ENCODE measurements at places on chromosomes 7 and 10.

- no peak for DNase-seq
Measured at GRCh38 chr7:141541375-141541774, 9.8 kb upstream of the AGK start.

- DNase-seq, result no peak
Measured at GRCh38 chr7:115747174-115747573, 283.4 kb downstream of the TFEC start.

DNA sequence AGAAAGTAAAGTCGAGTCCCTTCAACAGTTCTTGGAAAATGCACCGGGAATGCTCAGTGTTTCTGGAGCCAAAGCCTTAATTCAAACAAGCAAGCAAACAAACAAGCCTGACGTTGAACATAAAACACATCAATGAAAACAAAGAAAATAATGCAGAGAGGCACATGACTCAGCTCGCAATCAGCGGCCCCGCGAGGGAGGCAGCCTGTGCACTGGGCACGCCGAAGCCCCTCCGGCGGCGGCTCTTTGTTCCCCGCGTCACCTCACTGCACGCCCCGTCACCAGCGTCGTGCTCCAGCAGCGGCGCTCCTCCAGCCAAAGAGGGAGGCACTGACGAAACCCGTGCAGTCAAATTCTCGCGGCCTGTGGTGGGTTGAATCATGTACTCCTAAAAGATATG, 151.5 kb downstream of the DNAJB6 start:
- DNase-seq, result no peak

- DNase-seq, result no peak
Measured at GRCh38 chr7:22697876-22698606, 29.0 kb upstream of the IL6 start.

DNA sequence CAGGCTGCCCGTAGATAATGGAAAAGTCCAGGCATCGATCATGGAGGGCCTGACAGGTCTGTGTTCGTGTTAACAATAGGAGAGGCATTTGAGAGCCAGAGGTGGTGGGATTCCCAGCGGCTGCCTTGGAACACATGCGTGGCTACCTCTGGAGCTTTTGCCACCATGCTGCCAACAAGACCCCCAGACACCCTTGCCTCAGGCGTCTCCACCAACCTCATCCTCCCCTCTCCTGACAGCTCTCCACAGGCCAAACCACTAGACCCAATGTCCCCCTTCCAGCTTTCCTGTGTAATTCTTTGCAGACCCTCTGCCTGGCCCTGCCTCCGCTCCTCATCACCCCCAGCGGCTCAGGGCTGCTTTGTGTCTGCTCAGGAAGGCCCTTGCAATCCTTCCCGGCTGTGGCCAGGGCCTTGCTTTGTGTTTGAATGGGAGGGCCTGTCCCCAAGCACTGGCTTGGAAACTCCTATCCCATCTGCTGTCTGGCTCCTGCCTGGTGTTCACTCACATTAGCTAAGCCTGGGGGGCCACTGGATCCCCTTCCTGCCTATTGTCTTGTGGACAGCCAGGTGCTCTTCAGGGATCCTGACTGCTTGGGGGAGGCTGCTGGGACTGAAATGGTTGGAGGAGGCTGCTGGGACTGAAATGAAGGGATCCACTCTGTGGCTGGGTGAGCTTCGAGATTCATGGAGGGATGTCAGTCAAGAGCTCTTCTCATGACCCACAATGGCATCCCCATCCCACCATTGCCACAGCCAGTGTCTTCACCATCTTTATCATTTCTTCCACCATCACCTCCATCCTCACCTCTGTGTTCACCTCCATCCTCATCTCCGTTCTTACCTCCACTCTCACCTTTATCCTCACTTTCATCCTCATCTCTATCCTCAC, 60.8 kb upstream of the ELN start:
- DNase-seq, result no peak

DNA sequence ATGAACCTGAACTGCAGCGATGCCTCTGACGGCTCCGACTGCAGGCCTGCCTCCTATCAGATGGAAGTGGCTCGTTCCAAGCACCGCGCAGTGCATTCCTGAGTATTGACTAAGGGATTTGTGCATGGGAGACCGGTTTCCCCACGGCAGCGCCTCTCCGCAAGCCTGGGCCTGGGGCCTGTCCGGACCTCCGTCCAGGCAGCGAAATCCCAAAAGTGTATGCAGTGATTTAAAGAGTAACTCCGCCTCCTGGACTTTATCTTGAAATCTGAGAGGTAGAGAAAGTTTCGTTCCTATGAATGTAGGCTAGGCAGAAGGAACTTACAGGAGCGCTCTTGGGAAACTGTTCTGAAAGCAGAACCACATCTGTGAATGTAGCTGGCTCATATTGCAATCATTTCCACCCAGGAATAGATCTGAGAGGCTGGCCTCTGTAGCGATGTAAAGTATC, 106.2 kb upstream of the CELF2 start:
- no peak for DNase-seq

DNA sequence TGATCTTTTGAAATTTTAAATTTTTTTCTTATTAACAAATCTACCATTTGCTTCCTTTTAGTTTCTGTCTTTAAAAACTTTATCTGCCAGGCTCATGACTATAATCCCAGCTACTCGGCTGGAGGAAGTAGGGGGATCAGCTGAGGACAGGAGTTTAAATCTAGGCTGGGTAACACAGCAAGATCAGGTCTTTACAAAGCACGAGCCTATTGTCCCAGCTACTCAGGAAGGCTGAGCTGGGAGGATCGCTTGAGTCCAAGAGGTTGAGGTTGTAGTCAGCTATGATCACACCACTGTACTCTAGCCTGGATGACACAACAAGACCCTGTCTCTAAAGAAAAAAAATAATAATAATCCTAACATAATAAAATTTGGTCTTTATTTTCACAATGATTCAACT, 17.5 kb downstream of the DPY19L1 start:
- no peak for DNase-seq

- DNase-seq, result no peak
Measured at GRCh38 chr10:97188261-97188711, 2.5 kb upstream of the SLIT1 start.

DNA sequence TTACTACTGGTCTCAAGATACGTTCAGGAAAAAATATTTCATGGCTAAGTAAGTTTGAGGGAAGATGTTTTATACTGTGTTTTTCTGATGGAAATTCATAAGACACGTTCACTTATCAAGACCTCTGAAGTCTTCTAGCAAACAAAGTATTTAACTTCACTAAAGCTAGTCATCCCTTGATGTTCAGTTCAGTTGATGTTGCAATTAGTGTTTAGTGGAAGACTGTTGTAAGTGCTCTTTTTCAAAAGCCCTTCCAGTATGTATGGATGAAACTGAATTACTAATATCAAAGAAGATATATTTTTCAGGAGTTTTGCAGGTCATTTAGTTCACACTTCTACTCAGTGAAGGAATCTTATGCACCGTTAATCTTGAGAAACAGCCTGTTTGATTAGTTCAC, 25.1 kb downstream of the CUL1 start:
- no peak for DNase-seq

DNA sequence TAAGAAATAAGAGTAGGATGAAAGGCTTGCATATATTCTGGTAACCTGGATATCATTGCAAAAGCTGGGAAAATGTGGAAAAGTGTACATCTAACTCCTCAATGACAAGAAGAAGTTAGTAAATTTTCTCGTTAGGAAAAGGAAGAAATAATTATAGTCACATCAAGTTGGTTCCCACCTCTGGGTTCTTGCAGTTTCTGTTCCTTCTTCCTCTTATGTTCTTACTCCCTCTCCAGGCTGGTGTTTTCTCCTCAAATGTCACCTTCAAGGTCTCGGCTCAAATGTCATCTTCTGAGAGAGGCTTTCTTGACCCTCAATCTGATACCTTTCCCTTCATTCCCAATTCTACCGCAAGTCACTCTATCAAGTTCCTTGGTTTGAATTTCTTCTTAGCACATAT, 64.4 kb downstream of the ENTPD1 start:
- no peak for DNase-seq

GRCh38 chr7:157273208-157274093, 63.4 kb upstream of the DNAJB6 start:
- DNase-seq, result peak; percentile 10

DNA sequence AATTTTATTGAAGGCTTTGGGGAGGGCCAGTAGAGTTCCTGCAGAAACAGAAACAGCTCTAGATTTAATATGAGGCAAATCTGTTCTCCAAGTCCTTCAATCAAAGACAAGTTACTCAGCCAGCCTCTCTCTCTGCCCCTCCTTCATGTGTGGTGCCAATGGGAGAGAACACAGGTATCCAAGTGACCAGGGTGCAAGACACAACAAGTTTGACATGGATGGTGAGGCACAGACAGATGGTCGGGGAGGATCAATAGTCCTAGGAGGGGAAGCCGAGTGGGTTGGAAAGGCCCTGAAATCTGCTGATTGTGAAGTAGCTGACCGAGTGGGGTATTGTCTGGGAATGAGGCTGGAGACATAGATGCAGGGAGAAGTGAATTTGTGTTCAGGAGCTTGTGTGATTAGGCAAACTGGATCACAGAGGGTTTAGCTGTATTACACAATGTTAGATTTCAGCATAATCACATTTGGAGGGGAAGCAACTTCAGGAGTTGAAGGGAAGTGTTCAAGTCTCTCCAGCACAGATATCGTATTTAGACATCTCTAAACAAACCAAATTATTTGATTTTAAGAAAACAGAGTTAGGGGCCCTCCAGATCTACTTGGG, 1.5 kb downstream of the GIMAP1 start:
- DNase-seq, result no peak

GRCh38 chr10:5890452-5890915, 441 bp downstream of the FBH1 start:
- no peak for DNase-seq

DNA sequence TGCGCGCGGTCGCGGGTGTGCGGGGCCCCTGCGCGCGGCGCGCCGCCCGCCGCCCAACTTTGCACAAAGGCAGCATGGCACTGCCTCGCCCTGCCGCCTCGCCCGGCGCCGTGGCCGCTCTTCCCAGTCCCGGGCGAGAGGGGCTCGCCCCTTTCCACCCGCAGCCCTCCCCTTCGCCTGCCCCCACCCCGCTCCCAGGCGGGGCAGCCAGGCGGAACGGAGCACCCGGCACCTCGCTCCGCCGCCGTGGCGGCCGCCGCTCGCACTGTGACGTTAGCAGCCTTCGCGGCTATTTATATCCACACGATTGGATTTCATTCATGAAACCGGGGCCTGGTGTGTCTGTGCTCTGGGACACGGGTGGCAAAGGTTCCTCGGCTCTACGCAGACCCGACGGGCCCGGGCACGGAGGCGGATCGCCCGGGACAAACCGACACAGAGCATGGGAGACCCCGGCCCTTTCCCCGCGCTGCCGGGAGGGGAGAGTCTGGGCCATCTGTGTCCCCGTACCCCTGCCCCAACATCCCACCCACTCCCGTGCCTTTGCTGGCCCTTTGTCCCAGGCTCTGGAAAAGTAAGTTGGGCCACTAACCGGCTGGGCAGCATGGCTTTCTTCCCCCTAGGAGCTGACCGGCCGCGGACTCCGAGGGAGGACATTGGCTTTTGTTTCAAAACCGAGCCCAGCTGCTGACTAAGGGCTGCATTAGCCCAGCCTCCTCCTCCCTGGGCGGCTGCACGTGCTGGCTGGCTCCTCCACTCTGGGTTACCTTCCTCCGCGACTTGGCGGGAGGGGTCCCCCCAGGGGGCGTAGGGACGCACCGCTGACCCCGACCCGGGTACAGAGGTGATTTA, at the start of gene RHOBTB1:
TSS of gene RHOBTB1 (minus strand) at position 128 of the 852 bp plus-strand sequence. CDS start 32,643 bp downstream, outside the sequence.
- peak; percentile 6 for DNase-seq

DNA sequence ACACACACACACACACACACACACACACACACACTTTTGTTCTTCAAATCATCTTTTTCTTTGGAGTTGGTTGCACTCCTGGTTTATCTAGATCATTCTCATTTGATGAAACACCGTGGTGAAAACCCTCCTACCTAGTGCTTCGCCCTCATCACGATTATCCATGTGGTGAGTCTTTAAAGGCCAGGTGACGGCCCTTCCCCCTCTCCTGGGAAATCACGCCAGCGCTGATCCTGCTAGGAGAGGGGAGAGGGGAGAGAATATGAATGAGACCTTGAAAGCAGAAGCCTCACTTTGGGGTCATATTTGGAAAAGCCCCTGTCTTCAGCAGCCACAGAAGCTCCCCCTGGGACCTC, 103.9 kb upstream of the LRRC4 start:
- DNase-seq, result no peak

DNA sequence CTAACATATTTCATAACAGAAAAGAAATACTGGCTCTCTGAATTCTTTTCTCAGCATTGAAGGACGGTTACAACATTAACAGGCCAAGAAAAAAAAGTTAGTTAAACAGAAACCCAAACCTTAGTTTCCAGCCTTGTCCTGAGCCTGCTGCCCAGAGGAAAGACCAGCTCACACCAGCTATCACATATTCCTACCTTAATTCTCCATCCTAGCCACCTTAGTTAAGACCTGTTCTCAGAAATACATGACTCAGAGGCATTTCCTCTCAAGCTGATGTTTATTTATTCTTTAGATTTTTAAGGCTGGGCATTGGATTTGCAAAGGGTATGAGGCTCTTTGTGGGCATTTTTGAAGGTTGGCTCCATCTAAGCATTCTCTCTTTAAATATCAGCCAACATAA, 34.3 kb upstream of the ADAM12 start:
- no peak for DNase-seq

- no peak for DNase-seq
Measured at GRCh38 chr7:46126675-46127300, 205.7 kb upstream of the IGFBP3 start.

DNA sequence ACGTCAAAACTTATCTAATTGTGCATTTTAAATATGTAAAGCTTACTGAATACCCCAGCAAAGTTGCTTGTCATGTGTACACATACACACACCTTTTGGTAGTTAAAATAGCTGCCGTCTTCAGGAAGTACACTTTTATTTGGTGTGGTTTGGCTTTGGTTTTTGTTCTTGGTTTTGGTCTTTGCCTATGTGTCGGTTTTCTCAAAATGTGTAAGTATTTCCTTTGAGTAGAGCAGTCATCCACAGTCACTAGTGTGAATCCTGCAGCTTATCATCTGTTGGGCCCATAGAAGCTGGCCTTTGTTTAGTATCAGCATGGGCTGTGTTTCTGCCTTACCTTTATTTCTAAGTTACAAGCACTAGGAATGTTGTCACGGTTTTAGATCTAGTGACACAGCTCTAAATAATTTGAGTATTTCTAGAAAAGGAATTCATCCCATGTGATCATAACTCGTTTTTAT, 35.3 kb downstream of the NET1 start:
- no peak for DNase-seq

DNA sequence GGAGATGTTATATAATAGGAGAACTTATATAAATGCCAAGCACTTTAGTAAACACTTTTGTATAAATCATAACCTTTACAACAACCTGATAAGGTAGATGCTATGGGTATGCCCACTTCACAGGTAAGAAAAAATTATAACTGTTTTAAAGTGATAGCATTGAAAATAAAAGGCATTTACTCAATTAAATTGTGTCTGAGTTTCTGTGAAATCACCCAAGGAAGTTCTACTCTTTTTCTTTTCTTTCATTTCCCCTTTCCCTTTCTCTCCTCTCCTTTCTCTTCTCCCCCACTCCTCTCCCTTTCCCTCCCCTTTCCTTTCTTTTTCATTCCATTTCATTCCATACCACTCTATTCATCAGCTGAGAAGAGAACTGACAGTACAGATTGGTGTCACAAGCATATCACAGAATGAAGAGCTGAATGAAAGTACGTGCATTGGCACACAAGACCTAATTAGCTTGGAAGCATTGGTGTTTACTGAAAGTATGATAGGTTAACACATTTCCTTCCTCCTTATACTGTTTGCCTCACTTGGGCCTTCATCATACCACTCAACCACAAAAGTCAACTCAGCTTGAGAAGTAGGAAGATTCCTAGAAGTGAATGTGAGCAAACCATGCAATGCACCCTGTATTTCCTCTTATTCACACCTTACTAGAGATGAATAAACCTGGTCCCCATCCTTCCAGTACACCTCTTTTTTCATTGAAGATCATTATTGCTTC, 117.9 kb upstream of the AGR3 start:
- no peak for DNase-seq

GRCh38 chr10:119431034-119431772, 111.3 kb downstream of the RGS10 start:
- no peak for DNase-seq
